ENCODE measurements at places on chromosomes 4 and X. TPM values are rescaled to one million over a fixed set of nuclear protein-coding genes. Genes with fewer than 3 reads are reported as not detected.

Gene HTRA3
- 44.2 TPM for total RNA-seq

Gene CYSLTR1
- 1.2 TPM for total RNA-seq

Gene HPRT1
- 11.9 TPM for total RNA-seq

Gene ZXDA
- total RNA-seq = 6.9 TPM

Gene EREG
- 2.0 TPM for total RNA-seq

Gene SYAP1
- 17.5 TPM for total RNA-seq

Gene MAGEA1
- total RNA-seq = not detected

Gene MGAT4D
- total RNA-seq = not detected
